ENCODE measurements at places on chromosomes 12 and 14.

- no peak for DNase-seq
These were observed 257.8 kb downstream of the DPF3 start for GRCh38 chr14:72636094-72636493.

DNA sequence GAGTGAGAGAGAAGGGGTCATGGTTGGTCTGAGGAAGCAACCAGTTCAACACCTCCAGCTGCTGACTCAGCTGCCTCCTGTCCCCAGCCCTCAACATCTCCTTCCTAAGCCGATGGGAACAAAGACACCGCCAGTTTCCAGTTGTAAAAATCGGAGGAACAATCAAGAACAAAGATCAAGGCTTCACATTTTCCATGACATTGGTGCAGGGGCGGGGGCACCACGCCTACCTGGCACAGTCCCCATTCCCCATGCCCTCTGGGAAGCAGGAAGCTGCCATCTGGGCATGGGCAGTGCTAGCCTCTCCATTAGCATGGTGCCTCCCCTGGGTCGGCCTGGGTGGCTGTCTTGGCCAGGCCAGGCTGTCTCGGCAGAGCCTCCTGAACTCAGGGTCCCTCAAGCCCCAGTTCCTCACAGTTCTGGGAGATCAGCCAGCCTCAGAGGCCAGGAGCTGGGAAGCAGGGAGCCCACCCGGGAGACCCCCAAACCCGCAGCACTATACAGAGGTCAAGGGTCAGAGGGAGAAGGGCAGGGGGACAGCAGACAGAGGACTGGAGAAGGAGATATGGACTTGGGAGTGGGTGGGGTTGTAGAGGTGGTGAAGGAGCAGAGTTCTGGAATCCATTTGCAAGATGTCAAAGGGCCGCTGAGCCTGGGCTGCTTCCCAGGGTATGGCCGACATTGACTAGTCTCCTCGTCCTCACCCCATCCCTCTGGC, 19.6 kb upstream of the TMEM106C start:
- DNase-seq, result no peak

DNA sequence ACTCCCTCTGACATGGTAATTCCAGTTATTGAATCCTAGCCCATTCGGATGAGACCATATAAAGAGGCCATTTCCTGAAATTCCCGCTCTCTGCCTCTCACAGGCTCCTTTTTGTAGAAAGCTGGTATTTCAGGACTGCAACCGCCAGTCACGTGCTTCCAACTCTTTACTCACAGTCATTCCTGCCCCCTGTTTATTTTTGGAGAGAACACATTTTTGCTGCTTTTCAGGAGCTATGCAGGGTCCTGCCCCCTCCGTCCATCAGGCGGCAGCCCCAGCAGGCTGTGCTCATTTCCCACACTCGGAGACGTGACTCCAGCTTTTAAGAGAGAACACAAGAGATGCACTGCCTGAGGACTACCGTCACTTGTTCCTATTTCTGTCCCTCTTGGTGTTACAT, 26.8 kb downstream of the IFT43 start:
- DNase-seq, result no peak

GRCh38 chr12:6321905-6322304, 11.4 kb downstream of the PLEKHG6 start:
- no peak for DNase-seq

GRCh38 chr12:103161582-103162362, 204.3 kb downstream of the ASCL1 start:
- no peak for DNase-seq

DNA sequence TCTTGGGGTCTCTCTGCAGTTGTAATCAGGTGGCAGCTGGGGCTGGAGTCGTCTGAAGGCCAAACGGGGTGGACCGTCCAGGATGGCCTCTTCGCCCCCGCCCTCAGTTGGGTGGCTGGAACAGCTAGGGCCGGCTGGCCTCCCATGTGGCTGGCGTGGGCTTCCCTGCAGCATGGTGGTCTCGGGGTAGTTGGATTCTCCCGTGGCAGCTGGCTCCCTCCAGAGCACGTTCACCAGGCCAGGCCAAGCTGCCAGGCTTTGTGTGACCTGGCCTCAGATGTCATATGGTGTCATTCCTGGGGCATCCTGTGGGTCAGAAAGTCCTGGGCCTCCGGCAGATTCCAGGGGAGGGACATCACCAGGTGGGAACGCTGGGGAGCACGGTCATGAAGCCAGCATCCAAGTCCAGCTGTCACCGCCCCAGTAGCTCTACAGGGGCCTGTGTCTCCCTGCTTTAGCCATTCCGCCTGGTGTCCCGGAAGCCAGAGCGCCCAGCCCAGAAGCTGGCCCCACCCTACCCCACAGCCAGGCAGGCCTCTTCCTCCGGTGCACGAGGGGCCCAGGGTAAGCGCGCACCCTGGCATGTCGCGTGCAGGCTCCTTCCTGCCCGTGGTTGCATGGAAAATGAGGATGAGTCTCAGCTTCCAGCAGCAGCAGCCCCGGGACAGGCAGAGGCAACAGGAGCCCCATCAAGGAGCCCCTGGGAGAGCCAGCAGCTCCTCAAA, 1.3 kb upstream of the NUDT14 start:
- no peak for DNase-seq

- peak; percentile 49 for DNase-seq
These were observed 41.7 kb upstream of the FOS start for GRCh38 chr14:75236901-75237419.

GRCh38 chr14:77303417-77304156, 17.1 kb downstream of the POMT2 start:
- DNase-seq, result peak; percentile 8

- no peak for DNase-seq
These were observed 83.0 kb downstream of the LLPH start for GRCh38 chr12:66047411-66048021.

DNA sequence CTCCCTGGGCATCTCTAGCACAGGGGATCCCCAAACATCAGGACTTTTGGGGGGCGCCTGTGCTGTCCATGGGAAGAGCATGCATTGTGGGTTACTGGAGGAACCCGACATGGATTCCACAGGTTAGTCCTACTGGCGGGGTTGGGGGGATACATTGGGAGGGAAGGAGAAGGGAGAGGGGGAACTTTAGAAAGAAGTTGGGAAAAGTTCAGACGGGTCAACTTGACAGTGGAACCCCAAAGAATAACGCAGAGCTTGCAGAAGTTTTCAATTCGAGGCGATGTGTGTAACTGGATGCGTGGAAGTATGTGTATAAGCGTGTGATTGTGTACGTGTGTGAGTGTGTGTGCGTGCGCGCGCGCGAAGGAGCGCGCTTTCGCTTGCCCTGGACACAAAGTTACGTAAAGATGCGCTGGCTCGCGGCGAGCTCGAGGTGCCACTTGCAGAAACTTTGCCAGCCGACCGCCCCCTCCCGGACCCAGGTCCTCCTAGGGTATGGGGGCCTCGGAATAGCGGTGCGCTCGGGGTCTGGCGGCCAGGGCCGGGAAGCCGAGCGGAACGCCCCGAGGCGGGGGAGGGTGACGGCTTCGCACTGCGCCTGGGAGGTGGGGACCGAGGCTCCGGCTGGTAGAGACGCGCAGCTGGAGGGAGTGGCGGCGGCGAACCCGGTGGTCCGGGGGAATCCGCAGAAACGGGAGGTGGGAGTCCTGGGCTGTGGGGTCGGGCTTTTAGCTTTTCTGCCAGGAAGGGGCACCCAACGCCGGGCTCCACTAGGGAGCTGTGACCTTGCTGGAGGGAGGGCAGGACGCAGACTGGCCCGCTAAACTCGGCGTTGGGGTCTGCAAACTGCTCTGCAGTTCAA, 669 bp downstream of the RFX4 start:
- DNase-seq, result no peak

DNA sequence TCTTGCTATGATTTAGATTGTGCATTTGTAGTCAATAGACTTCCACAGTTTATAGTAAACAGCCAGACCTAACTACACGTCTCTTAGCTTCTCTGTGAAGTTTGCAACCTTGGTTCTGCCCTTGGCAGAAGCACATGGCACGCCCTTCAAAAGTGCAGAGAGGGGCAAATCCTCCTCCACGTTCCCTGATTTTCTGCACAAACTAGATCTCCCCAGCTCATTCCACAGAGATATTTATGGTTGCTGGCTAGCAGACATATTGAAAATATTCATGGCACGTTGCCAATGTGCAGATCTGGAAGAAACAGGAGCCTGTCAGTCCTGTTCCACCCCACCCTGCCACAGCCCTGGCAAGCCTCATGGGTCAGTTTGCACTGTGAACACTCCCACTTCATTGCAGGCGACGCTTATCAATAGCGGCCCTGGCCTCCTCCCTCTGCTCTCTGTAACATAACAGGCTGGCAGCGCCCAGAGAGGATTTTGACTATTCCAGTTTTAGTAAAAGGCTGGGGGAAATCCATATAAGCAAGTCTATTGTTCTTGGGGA, 6.5 kb upstream of the LGALS3 start:
- DNase-seq, result no peak

GRCh38 chr14:95442633-95443021, 73.8 kb downstream of the SYNE3 start:
- peak; percentile 70 for DNase-seq

DNA sequence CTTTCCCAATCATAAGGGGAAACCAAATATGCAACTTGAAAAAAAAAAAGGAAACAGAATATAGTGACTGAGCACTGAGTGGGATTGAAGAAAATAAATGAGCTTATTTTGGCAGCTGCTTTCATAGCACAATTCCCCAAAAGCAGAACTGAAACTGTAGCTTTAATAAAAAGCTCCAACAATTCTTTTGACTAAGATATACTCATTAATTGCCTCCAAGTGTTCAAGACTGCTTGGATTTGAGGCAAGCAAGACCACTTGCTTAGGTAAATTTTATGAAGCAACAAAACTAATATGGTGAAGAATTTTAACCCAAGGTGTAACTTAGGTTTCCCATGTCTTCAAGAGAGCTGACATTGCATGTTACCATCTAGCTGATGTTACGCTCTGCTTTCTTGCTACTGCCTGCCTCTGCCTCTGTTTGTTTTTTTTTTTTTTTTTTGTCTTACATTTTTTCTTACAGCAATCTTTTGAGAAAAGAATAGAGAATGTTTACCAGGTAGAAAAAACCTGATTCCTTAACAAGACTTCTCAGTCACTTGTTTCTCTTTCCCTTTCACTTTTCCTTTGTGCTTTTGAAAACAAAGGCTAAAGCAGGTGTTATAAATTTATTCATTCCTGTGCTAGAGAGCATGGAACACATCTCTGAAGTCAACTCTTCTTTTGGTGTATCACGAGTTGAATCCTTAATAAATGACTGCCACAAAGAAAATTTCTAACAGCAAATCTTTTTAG, 134.4 kb downstream of the BCAT1 start:
- no peak for DNase-seq

DNA sequence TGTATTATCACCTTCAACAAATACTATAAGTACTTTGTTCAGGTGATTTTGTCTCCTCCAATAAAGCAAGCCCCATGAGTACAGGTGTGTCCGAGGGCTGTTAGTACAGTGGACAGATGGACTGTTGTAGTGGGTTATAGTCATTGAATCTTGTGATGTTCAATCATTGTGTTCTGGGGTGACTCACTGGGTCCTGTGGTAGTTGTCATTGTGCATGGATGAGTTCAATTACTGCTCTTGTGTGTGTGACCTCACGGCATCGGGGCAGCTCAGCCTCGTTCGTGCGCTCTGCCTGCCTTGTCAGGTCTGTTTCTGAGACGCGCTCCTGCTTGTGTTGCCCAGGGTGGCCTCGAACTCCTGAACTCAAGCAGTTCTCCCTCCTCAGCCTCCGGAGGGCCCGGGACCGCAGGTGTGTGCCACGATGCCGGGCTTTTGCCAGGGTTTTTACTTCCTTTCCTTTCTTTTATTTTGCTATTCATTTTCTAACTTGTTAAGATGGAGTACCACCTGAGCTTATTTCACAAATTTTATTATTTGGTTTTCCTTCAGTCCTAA, 72.2 kb downstream of the DDX51 start:
- DNase-seq, result no peak

DNA sequence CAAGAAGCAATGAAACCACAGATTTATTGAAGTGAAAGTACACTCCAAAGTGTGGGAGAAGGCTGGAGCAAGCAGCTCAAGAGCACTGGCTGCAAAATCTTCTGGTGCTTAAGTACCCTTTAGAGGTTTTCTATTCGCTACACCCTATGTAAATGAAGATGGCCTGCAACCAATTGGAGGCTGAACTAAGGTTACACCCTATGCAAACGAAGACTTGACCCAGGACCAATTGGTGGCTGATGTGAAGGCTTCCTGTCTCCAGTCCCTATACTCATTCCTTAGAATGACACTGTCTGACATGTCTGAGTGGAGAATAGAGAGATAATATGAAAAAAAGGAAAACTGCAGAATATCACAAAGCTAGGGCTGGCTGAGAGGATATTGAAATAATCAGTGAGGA, 57.2 kb downstream of the ALG10B start:
- DNase-seq, result no peak

DNA sequence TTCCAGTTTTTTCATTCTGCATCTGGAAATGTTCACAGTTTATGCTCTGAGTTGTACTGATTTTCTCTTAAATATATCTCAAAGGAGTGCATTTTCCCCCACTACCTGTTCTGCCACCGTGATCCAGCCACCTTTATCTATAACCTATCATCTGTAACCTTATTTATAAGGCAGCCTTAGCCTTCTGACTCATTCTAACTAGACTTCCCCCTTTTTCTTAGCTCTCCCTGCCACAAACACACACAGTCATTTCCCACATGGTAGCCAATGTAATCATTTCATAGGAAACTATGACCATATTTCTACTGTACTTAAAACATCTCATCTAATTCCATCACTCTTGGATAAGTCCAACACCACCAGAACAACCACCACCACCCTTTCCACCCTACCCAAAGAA, 10.8 kb upstream of the GYS2 start:
- DNase-seq, result no peak

DNA sequence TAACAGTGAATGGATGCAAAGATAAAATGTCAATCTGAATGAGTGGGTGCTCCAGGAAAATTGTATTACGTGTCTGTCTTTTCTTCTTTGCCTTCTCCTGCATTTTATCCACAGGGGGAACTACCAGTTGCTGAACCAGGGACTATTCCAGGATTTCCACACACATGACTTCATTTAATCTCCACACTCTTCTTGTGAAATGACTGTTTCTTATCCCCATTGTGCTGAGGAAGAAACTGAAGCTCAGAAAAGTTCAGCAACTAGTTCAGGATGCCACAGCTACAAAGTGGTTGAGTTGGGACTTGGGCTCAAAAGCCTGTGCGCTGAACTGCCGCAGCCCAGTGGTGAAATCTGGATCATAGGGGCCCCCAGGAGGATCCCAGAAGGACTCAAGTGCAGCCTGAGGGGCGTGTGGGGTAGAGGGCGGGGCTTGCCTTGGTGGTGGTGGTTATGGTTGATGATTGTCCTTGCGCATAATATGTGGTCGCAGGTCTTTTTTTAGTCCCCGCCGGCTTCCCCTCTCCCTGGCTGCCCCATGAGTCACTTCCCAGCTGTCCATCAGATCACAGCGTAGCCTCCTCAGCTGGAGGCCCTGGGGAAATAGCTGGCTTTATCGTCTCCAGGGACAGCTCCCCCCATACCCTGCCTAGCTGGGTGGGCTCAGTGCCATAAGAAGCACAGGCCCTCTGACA, 235.2 kb upstream of the CRY1 start:
- DNase-seq, result peak; percentile 11

- DNase-seq, result no peak
These were observed 21.6 kb downstream of the DAD1 start for GRCh38 chr14:22567437-22567836.

Data from NCI-H2227 treated with DMSO at 0.1 percent for 48 hours (cell line).